ENCODE measurements at places on chromosomes 13 and 19. TPM values are rescaled to one million over a fixed set of nuclear protein-coding genes. Genes with fewer than 3 reads are reported as not detected.

DNA sequence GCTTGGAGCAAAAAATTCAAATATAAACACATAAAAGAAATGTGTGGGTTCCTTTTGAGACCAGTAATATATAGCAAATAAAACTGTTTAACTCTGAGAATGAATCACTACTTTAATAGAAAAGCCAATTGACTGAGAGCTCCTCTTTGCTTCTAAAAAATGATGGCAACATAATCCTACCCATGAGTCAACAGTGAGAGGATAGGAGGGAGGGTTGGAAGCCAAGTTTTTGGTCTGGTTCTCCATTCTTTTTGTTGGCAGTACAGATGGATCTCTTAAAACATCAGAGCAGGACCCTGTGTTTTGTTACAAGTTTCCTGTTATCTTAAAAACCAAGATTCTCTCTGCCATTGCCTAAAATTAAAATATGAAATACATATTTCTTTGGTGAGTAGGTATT, 50.0 kb upstream of the POSTN start:
- no peak overlapping the region for H3K4me3 ChIP-seq
- DNase-seq = no peak
- H3K36me3 ChIP-seq = no peaks in the 10 kb centered on the region

- no peak overlapping the region for H3K27ac ChIP-seq
- DNase-seq = peak; percentile 32
- peaks cover 57% of the 10 kb centered on the region for H3K27me3 ChIP-seq
- no peaks in the 10 kb centered on the region for H3K36me3 ChIP-seq
Measured at GRCh38 chr13:99982731-99983498, 1.3 kb downstream of the ZIC2 start.

GRCh38 chr13:88104576-88104975, 433.4 kb downstream of the SLITRK5 start:
- no peaks in the 10 kb centered on the region for H3K4me1 ChIP-seq
- no peaks in the 10 kb centered on the region for H3K27me3 ChIP-seq
- no peak overlapping the region for H3K4me3 ChIP-seq
- DNase-seq = no peak
- no peak overlapping the region for H3K27ac ChIP-seq

GRCh38 chr19:38773469-38774177, at the start of gene LGALS7:
Gene LGALS7, minus strand, starts transcription at chr19:38773517. Its CDS starts 25 bp downstream, at chr19:38773492.
- no peaks in the 10 kb centered on the region for H3K27me3 ChIP-seq
- H3K27ac ChIP-seq = no peak within 1 kb of the TSS
- H3K36me3 ChIP-seq = no peaks in the 10 kb centered on the region
- H3K4me3 ChIP-seq = no peak within 1 kb of the TSS
- peaks cover 6% of the 10 kb centered on the region for H3K4me1 ChIP-seq

LILRA2 gene
- total RNA-seq = not detected

ATP1A3 gene
- total RNA-seq = 1.8 TPM
